ENCODE measurements at places on chromosomes 6 and 20.

GRCh38 chr6:89999945-90000825, 105.9 kb downstream of the GJA10 start:
- no peak for DNase-seq

DNA sequence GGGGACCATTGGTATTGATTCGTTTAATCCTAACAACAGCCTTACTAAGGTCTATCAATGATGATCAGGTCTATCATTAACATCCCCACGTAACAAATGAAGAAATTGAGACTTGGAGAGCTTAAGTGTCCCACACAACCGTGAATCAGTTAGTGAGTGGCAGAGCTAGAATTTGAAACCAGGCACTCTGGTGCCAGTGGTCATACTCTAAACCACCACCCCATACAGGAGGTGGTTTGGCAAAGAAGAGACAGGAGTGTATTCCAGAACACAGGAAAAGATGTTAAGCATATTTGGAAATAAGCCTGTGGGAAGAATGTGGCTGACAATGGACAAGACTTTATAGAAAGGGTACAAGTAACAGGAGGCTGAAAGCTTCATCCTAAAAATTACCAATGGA, 35.7 kb upstream of the MARCKS start:
- no peak for DNase-seq

- DNase-seq, result no peak
Measured at GRCh38 chr20:35048739-35049138, 43.9 kb downstream of the TRPC4AP start.

DNA sequence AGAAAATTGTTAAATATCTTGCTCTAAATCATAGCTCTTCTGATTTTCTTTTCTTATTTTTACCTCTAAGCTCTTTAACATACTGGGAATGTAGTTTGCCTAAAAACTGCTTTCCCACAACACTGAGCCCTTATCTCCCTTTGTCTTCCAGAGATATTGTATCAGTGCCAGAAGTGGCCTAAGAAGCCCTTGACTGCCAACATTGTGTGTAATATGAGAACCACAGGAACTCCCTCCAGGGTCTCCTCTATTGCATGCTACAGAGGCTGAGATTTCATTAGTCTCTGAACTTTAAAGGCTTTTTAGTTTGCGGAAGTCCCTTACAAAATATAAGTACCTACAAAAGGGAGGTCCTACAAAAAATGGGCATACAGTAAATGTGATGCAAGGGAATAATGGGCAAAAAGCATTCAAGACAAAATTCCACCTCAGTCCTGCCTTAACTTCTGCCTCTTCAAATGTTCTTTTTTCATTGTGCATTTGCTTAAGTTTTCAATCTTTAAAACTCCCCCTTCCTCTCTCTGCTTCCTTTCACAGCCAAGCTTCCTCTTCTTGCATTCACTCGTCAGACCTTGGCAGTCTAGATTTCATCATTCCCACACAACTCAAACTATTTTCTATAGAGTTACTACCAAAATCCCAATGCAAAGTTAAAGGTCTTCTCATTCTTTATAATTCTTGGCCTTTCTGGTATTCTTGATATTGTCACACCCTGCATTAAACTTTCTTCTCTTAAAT, 76.5 kb downstream of the ADGRG6 start:
- peak; percentile 43 for DNase-seq

GRCh38 chr20:24764794-24765202, 184.3 kb upstream of the CST7 start:
- DNase-seq, result no peak

DNA sequence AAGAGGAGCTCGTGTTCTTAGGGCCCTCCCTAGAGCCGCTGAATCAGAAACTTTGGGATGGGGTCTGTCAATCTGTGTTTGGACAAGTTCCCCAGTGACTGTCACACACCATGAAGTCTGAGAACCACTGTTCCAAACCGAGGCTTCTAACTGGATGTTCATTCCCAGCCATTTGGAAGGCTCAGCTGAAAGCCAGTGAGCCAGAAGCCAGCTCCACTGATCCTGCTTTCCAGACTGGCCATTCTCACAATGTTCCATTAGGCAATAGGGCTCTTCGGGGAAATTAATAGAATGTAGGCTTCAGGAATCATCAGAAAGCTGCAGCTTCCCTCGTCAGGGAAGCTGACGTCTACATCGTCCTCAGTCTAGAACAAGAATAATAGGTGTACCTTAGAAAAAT, 90.8 kb upstream of the QKI start:
- no peak for DNase-seq

DNA sequence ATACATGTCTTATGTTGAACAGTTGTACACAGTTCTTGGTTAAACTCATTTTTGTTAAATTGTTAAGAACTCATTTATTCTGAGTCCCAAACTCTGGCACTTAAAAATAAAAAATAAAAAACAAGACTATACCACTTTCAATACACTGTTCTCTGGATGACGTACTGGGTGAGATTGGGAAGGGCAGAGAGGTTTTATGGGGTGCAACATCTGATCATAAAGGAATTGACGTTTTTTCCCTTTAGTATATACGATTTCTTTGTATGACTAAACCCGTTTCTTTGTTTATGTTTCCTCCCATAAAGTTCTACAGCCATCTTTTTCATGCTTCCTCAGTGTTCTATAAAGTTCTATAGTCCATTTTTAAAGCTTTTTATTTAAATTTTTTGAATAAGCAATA, 69.1 kb downstream of the TRMT11 start:
- DNase-seq, result no peak

DNA sequence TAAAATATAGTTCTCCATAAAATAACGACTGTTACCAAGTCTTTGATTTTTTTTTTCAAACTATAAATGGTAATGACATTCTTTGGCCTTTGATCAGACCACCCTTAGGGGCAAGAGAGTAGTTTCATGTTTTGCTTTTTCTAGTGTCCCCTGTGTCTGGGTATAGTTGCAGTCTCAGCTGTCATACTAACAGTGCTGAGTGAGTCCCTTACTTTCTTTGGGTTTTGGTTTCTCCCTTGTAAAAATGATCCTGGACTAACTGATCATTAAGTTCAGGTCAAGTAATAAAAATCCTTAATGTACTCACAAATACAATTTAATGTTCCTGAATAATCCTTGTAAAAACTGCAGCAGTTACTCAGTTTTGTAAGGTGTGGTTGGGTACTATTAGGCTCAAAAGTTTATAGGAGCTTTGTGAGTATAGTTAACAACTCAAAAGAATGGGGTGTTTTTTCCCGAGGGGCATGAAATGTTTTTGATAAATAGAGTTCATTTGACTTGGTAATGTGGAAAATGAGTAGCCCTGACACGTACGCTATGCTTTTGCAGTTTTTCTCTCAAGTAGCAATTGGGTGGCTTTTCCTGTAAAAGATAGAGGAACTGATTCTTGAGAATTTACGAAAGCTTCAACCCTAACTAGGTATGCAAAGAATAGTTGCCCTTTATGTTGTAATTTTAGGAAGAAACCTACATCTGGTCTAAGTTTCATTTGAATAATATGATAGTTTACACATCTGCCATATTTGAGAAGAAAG, 6.2 kb downstream of the PTPN1 start:
- DNase-seq, result no peak

- DNase-seq, result no peak
Measured at GRCh38 chr6:118581489-118581959, 33.4 kb downstream of the PLN start.

DNA sequence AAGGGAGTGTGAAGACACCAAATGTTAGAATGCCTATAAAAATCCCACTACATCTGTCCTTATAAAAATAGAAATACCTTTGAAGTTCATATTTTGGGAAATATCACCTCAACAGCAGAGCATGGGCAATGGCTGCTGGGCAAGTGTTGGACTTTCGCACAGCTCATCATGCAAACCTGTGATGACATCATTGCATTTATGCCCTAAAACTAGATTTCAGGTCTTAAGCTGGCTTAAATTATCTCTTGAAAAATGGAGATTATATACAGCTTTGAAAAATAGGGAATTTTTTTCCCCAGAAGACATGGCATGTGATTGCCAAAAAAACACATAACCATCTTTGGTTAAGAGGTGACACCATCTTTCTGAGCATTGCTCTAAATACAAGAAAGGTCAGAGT, 197.8 kb downstream of the UST start:
- DNase-seq, result no peak

- no peak for DNase-seq
Measured at GRCh38 chr20:43564993-43565757, 6.3 kb downstream of the SGK2 start.

- DNase-seq, result peak; percentile 84
Measured at GRCh38 chr6:26205161-26205624, 118.0 kb downstream of the HFE start.

DNA sequence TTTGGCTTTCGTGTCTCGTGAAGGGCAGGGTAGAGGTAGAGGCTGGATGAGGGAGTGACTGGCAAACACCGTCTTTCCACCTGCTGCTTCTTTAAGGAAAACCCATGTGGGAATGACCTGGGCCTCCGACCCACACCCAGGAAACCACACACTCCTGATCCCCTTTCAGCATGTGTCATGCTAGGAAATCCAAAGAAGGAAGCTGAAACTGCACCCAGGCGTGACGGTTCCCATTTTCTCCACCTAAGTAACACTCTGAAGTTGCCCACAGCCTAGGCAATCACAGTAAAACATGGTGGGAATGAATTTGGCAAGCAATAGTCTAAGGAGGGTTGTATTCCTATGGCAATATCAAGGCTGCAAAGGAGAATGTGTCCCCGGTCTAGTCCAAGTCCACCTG, 538.4 kb upstream of the NOX3 start:
- no peak for DNase-seq

- no peak for DNase-seq
Measured at GRCh38 chr6:148550569-148550968, 196.3 kb upstream of the UST start.

- DNase-seq, result no peak
Measured at GRCh38 chr6:38015341-38015740, 195.8 kb downstream of the ZFAND3 start.

DNA sequence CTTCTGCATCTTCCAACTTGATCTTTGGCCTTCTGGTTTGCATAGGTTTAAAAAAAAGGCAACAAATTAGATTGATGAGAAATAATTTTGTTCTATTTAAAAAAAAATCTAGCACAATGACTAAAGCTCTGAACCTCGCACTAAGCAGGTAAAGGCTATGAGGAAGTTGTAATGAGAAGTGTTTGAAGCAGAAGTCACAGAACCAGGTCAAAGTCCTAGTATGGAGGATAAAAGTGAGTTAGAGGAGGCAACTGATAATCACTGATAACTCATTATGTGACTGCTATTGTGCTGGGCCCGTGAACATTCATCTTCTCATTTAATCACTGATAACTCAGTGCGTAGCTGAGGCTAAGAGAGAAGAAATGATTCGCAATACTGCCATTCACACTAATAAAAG, 46.1 kb upstream of the GFRAL start:
- no peak for DNase-seq

DNA sequence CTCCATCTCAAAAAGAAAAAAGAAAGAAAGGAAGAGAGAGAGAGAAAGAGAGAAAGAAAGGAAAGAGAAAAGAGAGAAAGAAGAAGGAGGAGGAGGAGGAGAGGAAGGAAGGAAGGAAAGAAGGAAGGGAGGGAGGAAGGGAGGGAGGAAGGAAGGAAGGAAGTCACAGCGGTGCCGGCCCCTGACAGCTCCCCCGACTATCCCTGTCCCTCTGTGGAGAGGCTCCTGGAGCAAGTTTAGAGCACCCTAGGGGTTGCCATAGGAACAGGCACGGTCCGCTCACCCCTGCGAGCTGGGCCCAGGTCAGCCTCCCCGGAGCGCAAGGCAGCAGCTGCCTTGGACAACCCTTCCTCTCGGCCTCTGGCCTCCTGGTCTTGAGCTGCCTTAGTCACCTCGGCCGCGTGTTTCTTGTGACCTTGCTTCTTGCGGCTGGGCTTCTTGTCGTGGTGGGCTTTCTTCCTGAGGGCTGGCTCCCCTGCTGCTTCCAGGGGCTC, 6.8 kb downstream of the BNIP5 start:
- no peak for DNase-seq

- no peak for DNase-seq
Measured at GRCh38 chr6:123966618-123967017, 163.0 kb downstream of the NKAIN2 start.

DNA sequence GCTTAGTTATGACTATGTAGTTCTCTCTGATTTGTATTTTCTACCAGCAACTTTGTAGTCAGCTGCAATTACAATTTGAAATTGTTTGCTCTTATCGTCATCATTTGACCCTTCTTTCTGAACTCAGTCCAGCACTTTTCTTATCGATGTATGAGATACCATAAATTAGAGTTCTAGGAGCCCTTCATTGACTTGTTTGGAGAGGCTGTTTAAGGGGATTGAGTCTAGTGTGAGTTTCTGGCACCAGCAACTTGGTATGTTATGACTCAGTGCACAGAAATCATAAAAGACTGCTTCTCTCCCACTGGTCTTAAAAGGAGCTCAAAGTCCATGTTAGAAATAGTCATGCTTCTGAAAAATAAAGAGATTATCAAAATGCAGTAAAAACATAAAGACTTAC, 190.3 kb downstream of the TENT5A start:
- no peak for DNase-seq

- DNase-seq, result no peak
Measured at GRCh38 chr20:39960522-39961428, 728.3 kb downstream of the MAFB start.

DNA sequence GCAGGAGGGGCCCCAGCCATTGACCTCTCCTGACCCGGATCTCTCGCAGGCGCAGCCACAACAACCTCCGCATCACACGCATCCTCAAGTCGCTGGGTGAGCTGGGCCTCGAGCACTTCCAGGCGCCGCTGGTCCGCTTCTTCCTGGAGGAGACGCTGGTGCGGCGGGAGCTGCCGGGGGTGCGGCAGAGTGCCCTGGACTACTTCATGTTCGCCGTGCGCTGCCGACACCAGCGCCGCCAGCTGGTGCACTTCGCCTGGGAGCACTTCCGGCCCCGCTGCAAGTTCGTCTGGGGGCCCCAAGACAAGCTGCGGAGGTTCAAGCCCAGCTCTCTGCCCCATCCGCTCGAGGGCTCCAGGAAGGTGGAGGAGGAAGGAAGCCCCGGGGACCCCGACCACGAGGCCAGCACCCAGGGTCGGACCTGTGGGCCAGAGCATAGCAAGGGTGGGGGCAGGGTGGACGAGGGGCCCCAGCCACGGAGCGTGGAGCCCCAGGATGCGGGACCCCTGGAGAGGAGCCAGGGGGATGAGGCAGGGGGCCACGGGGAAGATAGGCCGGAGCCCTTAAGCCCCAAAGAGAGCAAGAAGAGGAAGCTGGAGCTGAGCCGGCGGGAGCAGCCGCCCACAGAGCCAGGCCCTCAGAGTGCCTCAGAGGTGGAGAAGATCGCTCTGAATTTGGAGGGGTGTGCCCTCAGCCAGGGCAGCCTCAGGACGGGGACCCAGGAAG, 4.5 kb upstream of the COL9A3 start:
- no peak for DNase-seq

DNA sequence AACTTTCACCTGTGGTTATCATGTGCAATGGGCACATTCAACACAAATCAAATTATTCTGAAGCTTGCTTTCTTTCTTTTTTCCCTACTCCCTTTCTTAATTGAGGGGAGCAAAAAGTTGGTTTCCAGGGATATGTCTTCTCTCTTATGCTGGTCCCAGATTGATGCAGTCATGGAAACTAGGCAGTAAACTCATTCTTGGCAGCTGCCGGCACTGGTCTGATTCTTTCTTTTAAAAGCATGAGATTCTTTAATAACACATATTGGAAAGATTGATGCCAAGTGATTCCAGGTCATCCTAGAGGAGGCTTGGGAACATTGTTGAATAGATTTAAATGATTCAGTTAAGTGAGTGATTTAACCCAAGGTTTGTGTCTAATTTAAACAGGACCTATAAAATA, 29.0 kb downstream of the PTPRA start:
- DNase-seq, result no peak
